ENCODE measurements at places on chromosomes 6 and 20. TPM values are rescaled to one million over a fixed set of nuclear protein-coding genes. Genes with fewer than 3 reads are reported as not detected.

SEMG1 gene
- not detected for polyA plus RNA-seq

FOXS1 gene
- polyA plus RNA-seq: 6.9 TPM

VEGFA gene
- 250 TPM for polyA plus RNA-seq

GSTA4 gene
- polyA plus RNA-seq: 133 TPM

- DNase-seq: no peak
Observed at GRCh38 chr6:25263657-25264056, 15.5 kb upstream of the CARMIL1 start.

DNA sequence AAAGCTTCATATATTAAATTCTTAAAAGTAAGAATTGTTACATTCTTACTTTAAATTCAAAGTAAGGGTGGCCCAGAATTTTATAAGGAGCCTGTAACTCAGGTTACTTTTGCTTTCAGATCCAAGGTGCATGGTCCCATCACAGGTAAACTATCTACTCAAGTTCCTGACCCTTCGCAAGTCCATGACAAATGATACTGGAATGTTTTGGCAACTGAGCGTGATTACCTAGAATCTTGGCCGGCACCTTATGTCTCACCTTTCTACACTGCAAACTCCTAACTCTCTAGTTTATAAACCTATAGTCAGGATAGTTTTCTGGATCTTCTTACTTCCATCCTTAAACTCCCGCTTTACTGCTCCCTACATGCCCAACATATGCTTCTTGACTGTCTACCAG is 67.9 kb upstream of the HMGN3 start:
- no peak for DNase-seq

DNA sequence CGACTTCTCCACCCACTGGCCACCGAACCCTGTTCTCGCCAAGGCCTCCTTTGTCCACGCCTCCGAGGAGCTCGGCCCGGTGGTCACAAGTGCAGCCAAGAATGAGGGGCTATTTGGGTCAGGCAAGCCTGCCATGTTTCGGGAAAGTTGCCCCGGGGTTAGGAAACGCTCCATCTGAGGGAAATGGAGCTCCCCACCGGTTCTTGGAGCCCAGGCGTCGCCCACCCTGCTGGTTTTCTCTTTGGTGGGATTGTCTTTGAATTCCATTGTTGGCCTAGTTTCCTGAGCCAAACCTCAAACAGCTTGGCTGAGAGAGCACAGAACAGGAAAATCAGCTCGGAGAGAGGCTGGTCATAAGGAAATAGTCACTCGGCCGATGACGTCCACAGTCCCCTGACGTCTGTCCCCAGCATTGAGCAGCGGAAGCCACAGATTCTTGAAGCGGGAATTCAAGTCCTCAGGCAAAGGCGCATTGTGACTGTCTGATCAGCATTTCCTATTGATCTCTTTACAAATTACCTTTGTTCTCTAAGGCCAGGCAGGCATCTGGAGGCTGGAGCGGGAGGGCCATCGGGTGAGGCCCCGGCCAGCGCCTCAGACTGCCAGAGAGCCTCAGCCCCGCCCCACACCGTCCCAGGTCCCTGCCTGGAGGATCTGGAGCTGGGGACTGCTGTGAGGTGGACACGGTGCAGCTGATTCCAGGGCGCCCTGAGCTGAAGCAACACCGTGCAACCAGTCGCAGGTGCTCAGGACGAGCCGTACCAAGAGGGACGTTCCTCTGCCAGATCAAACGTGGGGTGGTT is 138.6 kb downstream of the DLL1 start:
- peak; percentile 47 for DNase-seq

DNA sequence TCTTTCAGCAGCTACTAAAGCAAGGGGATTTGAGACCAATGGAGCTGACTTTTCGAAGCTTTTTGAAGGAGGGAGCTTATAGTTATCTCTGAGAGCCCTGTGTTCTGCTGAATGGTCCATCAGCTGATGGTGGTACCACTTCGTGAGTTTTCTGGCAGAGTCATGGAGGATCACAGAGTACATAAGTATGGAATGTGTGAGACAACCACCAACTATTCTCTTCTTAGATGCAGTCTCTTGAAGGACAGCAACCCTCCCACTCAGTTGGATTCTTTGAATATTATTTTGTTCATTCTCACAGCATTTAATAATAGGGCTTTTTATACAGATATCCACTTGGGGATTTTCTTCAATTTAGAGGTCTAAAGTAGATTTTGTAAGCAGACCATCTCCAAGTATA is 75.3 kb downstream of the ELOVL2 start:
- DNase-seq: no peak

DNA sequence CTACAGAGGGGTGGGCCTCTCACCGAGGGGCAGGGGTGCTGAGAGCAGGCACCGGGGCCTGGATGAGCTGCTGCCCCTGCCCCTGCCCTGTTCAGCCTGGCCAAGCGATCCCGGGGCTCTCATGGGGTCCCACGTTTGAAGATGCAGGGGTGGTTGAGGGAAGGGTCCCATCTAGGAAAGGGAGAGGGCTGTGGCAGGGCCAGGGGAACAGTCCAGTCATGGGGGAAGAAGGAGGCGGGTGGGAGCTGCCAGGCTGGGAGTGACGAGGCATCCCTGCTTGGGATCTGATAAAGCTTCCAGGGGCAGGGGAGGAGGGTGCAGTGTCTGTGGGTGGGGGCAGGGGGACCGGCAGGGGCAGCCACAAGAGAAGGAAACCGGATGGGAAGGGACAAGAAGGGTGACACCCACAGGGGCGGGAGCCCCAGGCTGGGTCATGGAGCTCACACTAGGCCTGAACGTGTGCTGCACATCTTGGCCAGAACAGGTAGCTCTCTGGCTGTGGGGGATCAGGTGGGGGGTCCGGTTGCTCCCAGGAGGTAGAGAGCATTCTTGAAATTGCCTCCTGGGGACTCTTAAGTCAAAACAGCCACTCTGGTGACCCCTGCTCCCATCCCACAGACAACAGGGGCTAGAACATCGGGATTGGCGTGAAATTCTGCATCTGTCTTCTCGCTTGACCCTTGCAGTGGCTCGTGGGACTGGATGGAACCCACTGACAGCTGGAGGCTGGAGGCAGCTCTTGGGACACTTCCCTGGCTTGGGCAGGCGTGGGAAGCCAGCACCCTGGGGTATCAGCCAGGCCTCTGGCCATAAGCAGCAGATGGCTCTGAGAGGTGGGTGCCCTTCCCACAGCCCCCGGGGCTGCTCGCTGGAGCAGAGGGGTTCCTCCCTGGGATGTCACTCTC is 58.0 kb upstream of the GATA5 start:
- no peak for DNase-seq

GRCh38 chr6:109503327-109504224 is 20.6 kb upstream of the ZBTB24 start:
- no peak for DNase-seq

DNA sequence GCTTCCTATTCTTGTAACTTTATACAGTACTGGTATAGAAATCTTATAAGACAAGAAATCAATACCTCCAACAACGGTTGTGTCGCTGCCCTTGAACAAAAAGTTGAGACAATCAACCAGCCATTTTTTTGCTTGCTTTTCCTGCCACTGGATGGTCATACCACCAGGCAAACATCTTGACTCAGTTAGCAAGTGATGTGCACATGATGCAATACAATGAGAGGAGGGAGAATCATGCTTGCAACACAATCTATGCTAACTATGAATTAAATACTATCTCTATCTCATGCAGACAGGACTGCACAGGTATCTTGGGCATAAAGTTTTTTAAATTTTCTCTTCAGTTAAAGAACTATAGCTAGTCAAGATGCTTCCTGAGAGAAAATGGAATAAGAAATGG is 877.7 kb upstream of the CITED2 start:
- no peak for DNase-seq

GRCh38 chr6:100892116-100892515 is 11.0 kb upstream of the ASCC3 start:
- no peak for DNase-seq

All from left lung (tissue), 14 donors.